Mesothelial cell of epicardium (in vitro differentiated cells): ENCODE measurements at places on chromosomes 7 and 10.

DNA sequence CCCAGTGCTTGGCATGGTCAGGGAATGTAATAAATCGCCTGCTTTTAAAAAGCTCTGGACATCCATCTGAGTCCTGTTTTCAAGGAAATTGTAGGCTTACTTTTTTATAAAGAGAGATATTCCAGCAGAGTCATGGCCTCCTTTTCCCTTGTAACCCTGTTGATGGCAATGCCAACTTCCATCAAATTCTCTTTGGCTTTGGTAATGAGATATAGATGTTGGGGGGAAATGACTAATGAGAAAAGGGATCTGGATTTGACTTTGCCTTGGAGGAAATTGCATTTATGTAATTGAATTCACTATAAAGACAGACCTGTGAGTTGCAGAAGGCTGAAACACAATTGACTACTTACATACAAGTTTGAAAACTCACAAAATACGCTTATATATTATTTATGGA lies 347.5 kb downstream of the GPR158 start:
- DNase-seq = no peak

GRCh38 chr10:33189808-33190207 lies 144.7 kb downstream of the NRP1 start:
- DNase-seq = no peak

DNA sequence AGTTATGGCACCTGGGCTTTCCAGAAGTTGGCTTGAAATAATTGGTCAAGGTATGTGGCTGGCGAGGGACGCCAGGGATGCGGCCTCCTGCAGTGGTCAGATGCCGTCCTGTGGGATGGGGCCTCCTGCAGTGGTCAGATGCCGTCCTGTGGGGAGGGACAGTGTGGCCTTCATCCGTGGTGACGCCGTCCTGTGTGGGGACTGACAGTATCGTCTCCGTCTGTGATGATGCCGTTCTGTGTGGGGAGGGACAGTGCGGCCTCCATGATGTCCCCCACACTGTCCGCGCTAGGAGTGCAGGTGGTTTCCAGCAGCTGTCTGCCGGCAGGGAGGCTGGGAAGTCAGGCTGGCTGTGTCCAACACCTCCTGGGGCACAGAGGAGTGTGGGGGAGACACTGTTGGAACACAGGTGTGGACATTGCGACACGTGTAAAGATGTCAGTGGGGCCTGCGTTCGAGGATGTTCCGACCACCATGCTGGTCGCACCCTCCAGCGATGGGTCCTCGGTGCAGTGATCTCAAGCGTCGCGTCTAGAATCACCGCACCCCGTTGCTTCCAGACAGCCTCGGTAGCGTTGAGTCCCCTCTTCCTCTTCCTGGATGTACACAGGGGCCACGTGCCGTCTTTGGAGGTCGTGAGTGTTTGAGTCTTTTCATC lies 52.6 kb downstream of the INPP5A start:
- no peak for DNase-seq

- no peak for DNase-seq
Observed at GRCh38 chr10:100362570-100363496, 15.8 kb downstream of the SCD start.

DNA sequence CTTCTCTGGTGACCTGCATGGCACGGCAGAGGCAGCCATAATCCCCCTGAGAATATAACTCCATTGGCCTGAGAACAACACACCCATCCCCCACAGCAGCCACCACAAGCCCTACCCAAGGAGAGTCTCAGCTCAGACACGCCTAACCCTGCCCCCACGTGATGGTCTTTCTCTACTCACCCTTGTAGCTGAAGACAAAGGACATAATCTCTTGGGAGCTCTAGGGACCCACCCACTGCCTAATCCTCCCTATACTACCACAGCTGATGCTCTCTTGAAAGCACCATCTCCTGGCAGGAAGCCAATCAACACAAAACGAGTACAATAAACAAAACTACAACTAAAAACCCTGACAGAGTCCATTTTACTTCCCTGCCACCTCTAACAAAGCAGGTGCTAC lies 30.7 kb upstream of the HPSE2 start:
- DNase-seq = no peak

GRCh38 chr10:483261-483660 lies 206.2 kb downstream of the DIP2C start:
- DNase-seq = peak; percentile 30

DNA sequence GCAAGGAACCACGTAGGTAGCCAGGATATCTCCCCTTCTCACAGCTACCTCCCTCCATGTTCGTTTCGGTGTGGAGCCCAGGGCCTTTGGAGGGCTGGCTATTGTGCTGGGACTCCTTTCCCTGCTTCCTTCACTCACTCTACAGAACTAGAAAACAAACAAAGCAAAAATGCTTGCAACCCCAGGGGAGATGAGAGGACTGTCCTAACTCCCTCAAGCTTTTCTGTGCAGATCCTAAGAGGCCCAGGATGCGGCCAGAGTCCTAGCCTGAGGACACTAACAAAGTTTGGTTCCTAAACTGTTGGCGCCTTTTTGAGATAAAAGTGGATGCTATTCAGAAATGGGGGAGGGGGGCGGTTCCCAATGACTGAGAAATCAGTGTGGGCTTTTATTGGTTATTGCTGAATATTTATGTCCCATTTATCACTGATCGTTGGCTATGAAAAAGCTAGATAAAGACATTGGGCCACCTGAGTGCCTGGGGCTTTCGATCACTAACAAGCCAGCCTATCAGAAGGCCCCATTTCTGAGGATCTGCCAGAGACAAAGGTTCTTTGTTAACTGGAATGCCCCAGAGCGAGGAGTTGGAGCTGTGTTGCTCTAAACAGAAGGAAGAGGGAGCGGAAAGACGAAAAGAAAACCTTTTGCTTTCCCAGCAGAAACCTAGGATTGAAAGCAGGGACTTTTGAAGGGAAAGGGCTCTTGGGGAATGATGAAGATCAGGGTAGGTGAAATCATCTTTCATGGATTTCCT lies 95.2 kb upstream of the EGR2 start:
- no peak for DNase-seq

- DNase-seq = no peak
Observed at GRCh38 chr10:7563368-7563767, 103.4 kb downstream of the ITIH5 start.

GRCh38 chr7:154186811-154187210 lies 134.6 kb downstream of the DPP6 start:
- no peak for DNase-seq

DNA sequence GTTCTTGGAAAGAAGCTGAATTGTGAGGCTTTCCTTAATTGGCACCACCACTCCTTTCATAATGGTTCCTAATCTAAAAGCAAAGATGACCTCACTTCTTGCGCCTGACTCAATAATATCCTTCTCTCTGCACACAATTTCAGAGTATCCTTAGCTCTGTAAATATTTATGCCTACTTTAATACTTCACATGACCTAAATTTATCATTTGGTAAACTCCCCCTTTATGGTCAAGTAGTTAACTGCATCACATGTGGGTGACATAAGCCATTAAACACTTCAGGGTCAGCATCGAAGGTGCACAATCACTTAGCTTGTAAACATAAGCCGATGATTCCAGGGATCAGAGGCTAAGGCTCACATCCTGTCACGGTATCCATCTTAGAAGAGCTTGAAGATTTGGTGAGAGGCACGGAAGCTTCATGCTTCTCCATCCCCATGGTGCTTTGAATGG lies 7.3 kb upstream of the RHOBTB1 start:
- no peak for DNase-seq

GRCh38 chr7:53336105-53336668 lies 300.8 kb downstream of the POM121L12 start:
- no peak for DNase-seq

DNA sequence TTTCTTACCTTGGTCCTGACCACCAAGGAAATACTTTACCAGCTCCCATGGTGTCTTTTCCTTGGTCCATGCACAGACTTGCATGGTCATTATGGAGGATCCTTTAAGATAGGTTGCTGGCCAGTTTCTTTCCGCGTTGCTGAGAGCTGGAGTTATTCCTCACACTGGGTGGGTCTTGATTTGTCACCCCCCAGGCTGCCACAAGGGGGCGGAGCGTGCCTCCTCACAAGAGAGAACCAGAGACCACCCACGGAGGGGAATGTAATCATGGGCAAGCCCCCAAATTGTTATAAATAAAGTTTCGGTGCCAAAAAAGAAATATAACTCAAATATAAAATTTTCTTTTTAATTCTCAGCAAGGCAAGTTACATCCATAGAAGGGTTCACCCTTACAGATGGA lies 10.5 kb upstream of the TRIM24 start:
- no peak for DNase-seq

DNA sequence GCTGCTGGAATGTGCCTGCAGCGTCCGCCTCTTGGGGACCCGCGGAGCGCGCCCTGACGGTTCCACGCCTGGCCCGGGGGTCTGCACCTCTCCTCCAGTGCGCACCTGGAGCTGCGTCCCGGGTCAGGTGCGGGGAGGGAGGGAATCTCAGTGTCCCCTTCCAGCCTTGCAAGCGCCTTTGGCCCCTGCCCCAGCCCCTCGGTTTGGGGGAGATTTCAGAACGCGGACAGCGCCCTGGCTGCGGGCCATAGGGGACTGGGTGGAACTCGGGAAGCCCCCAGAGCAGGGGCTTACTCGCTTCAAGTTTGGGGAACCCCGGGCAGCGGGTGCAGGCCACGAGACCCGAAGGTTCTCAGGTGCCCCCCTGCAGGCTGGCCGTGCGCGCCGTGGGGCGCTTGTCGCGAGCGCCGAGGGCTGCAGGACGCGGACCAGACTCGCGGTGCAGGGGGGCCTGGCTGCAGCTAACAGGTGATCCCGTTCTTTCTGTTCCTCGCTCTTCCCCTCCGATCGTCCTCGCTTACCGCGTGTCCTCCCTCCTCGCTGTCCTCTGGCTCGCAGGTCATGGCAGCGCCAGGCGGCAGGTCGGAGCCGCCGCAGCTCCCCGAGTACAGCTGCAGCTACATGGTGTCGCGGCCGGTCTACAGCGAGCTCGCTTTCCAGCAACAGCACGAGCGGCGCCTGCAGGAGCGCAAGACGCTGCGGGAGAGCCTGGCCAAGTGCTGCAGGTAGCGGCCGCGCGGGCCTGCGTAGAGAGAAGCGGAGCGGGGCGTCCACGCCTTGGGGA lies 645 bp downstream of the SLC26A4 start:
- DNase-seq = peak; percentile 62

DNA sequence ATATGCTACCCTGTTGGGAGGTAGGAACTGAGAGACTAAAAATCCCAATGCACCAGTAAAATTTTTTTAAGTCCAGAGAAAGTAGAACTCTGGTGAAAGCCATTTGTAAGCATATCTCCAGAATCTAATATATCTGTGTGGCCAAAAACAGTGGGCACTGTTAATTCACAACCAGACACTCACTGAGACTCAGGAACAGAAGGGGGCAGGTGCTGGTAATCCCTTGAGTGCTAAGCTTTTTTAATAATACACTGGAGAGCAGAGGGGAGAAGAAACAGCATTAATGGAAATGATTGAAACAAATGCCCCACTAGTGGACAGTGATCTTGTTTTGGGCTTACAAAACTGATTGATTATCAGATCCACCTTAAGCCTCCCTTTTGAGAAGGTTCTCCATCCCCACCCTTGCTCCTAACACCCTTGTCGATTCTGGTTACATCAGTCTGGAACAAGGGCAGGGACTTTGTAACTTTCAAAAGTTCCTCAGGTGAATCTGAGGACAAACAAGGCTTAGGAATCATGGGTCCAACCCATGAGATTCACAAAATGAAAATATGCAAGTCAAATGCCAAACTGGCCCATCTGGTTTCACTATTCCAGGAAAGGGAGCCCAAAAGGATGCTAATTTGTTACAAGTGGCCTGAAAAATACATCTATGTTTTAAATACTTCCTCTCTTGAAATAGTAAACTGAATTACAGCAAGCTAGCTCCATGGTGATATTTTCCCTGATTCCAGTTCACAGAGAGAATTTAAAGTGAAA lies 29.7 kb downstream of the PLXNA4 start:
- DNase-seq = no peak

DNA sequence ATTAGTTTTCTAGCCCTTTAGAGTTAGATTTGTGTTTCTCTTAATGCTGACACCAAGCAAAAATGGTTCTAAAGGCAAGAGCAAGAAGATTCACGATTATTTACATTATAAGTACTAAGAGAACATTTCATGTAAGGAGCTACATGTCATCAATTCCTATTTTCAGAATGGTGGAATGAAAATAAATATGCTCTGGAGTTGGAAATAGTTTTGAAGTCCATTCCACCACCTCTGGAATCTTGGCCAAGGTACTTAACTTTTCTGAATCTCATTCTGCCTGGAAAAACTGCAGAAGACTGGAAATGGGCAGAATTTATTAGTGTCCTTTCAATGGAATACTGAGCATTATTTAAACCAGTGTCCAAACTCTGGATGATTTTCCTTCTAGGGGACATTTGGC lies 125.1 kb upstream of the RAB11FIP2 start:
- no peak for DNase-seq

DNA sequence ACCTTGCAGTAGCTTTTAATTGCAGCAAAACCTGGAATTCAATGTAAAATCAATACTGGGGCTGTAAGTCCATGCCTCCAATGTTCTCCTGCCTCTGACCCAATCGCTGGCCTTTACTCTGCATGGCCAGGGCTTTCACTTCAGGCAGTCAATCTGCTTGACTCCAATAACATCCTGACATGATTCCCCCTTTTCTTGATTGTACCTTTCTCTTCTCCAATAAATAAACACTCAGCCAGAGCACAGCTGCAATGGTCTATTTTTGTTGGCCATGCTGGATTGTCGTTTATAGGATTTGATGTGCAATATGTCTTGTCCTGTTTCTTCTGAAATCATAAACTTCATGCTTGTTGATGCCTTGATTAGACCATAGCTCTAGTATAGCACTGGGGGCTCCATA lies 97.8 kb upstream of the COL1A2 start:
- DNase-seq = no peak

DNA sequence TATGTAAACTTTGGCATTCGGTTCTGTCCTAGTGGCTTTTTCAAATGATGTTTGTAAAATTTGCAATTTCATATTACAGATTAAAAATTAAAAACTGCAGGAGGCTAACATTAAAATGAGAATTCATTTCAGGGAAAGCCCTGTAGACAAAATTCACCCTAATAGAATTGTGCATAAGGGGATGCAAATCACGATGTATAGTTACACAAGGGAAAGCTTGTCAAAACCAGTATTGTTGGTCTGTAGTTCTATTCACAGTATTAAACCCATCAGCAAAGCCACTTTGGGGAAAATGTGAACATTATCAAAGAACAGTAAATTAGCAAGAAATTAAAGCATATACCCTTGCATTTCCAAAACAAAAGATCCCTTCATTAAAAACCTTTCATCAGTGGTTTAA lies 39.9 kb upstream of the MKI67 start:
- no peak for DNase-seq

GRCh38 chr10:100996678-100997359 lies 2.8 kb upstream of the LZTS2 start:
- DNase-seq = peak; percentile 63
